ENCODE measurements at places on chromosomes 1 and 21.

DNA sequence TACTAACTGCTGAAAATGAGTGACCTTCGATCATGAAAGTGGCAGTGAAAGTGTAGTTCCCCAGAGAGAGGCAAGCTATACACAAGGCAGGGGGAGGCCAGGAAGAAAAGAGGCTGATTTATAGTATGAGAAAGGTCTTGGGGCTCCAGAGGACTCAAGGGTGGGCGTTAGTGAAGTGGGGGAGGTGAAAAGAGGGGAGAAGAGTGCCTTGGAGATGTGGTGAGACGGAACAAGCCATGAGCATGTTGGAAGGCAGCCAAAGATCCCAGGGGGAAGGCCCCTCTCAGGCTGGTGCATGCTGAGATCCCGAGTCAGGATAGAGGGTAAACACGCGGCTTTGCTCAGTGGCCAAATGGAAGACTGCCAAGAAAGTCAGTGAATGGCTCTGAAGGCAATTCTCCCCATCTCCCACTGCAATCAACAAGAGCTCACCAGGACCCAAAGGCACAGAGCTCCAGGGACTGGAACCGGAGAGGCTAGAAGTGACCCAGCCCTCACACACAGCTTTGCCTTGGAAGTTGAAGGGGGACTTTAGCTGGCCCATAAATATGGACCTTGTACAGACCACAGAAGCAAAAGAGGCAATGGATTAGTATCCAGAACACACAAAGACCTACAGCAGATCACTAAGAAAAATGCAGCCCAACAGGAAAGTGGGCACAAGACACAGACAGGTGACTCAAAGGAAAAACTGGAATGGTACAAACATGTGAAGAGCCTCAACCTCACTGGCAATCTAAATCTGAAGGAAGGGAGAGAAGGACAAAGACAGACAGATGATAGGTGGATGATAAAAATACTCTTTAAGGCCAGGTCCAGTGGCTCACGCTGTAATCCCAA, 49.6 kb downstream of the HSF2BP start:
- no peaks in the 10 kb centered on the region for H3K4me1 ChIP-seq
- H3K27me3 ChIP-seq = no peaks in the 10 kb centered on the region
- H3K36me3 ChIP-seq = no peaks in the 10 kb centered on the region
- H3K4me3 ChIP-seq = no peak overlapping the region
- H3K27ac ChIP-seq = no peak overlapping the region

DNA sequence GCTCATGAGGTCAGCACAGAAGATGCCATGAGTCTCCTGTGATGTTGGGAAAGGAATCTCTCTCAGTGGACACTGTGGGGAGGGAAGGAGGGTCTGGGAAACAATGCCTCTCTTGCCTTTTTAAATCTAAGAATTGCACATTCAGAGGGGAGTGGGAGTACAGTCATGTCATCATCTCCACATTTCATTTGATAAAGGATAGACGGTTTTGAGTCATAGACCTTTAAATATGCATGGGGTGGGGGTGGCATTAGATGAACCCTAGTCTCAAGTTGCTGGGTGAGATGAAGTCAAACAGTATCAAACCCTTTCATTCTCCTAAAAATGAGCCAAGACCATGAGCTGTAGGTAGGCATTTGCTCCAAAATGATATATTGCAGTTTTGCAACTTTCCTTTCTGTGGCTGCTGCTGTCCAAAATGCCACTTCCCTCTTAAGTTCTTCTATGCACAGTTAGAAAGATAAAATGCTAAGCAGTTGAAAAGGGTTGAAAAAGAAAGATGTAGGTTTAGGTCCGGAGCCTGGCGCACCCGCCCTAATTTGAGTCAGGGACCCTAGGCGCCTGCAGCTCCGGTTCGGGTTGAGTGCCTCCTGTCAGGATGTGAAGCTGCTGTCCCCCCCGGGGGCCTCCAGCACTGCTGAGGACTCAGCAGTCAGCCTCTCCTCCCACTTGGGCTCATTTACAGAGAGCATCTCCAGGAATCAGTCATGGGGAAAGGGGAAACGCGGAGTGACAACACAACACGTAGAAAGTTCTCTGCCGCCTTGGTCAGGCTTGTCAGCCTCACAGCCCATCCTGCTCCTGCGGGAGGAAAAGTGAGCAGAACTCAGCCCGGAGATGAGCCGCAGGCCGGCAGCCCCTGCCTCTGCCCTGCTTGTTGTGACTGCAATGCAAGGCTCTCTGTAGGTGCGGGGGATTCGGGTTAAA, 479.3 kb upstream of the RUNX1 start:
- DNase-seq = peak; percentile 7
- no peaks in the 10 kb centered on the region for H3K36me3 ChIP-seq
- H3K27ac ChIP-seq = peak overlapping the region; percentile 76
- H3K27me3 ChIP-seq = no peaks in the 10 kb centered on the region

DNA sequence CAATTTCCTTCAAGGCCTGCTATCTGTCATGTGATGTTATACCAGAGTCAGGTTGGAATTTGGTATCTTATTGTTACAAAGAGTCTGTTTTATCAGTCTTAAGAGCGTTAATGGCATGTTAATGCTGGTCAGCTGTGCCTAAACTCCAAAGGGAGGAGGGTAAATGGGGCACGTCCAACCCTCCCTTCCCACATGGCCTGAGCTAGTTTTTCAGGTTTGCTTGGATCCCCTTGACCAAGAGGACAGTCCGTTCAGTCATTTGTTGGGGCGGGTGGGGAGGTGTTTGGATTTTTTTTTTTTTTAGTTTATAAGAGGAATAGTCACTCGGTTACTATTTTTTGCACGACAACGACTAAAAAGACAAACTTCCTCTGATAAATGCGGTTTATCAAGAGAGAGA, 63.8 kb upstream of the LYST start:
- DNase-seq = no peak
- H3K4me1 ChIP-seq = peaks cover 5% of the 10 kb centered on the region
- H3K27me3 ChIP-seq = no peaks in the 10 kb centered on the region
- H3K27ac ChIP-seq = no peak overlapping the region
- H3K36me3 ChIP-seq = no peaks in the 10 kb centered on the region

- H3K4me3 ChIP-seq = no peak overlapping the region
- no peak for DNase-seq
Observed at GRCh38 chr1:15900662-15901279, 53.3 kb downstream of the SPEN start.

- H3K36me3 ChIP-seq = peaks cover 6% of the 10 kb centered on the region
- peaks cover 64% of the 10 kb centered on the region for H3K4me1 ChIP-seq
- H3K4me3 ChIP-seq = peak overlapping the region; percentile 37
Observed at GRCh38 chr1:25676488-25676887, 59.9 kb downstream of the MAN1C1 start.

DNA sequence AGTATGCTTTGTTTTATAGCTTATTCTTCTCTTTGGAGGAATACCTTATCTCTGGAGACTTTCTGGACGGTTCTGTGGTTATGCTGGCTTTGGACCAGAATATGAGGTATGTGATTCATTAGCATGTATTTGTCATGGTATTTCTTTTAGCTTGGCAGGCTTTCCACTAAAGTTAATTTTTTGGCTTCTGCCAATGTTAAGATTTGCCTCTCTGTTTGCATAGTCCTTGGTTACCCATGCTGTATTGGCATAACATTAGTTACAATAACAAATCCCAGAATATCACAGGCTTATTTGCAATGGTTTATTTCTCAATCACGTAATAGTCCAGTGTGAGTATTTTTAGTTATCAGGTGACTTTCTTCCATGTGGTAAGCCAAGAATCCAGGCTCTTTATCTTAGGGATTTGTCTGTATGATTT, 9.7 kb downstream of the ZMPSTE24 start:
- H3K4me3 ChIP-seq = no peak overlapping the region
- no peak for DNase-seq
- peaks cover 5% of the 10 kb centered on the region for H3K4me1 ChIP-seq
- H3K27ac ChIP-seq = no peak overlapping the region
- no peaks in the 10 kb centered on the region for H3K27me3 ChIP-seq
- peaks cover 82% of the 10 kb centered on the region for H3K36me3 ChIP-seq

DNA sequence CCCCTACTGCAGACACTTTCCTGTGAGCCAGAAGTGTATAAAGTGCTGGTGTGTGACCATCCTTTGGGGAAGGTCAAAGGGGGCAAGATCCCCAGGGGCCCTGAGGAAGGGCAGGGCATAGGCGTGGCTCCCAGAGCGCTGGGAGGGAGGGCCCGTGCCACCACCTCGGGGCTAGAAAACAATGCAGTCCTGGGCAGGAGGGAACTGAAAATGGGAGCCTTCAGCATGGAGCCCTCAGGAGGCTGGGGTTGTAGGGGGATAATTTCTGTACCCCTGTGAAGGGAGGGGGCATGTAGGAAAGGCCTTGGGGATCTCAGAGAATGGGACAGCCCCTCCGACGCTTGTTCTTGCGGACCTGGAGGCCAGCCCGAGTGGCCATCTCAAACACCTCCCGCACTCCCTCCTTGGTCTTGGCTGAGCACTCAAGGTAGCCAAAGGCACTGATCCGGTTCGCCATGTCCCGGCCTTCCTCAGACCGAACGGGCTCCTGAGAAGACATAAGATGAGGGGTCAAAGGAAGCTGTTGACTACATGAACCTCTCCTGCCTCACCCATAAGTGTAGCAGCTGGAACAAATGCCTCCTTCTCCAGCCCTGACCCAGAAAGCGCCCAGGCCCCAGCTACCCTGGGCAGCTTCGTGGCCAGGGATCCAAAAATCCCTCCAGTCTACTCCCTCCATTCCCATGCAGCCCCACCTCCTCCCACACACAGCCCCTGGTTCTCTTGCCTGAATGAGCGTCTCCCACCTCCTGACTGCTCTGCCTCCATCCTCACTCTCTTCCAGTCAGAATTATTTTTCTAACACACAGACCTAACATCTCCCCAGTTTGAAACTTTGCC, 5.5 kb downstream of the RHOC start:
- no peak for DNase-seq
- no peak overlapping the region for H3K4me3 ChIP-seq
- no peak overlapping the region for H3K27ac ChIP-seq

DNA sequence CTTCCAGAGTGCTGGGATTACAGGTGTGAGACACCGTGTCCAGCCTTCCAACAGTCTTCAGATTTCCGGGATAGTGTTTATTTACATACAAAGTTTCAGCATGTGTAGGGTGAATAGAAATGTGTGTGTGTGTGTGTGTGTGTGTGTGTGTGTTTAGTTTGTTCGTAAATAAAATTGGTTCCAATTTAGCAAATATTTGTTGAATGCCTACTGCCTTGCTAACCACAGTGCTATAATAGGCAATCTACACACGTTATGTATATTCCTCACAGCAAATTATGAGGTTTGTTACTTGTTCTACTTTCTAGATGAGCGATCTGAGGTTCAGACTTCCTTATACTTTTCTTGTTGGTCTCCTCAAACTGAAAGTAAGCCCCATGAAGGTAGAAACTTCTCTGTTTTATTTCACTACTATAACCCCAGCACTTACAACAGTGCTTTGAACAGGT, 32.8 kb upstream of the EPS15 start:
- no peaks in the 10 kb centered on the region for H3K36me3 ChIP-seq
- H3K4me1 ChIP-seq = peaks cover 14% of the 10 kb centered on the region
- no peak overlapping the region for H3K4me3 ChIP-seq
- no peak overlapping the region for H3K27ac ChIP-seq
- no peak for DNase-seq

DNA sequence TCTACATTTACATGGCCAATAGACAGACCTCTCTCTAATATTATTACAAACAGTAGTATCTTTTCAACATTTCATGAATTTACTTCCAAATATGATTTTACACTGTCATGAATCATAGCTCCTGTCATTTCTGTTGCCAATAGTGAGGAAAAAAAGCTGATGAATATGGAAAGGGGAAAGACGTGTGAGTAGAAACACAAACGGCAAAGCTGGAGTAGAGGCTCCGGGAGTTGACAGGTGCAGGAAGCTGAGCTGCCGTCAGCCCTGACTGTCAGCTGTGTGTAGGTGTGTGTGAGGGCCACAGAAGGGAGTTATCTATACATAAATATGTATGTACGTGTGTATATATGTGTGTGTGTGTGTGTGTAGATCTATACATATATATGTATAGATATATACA, 416.9 kb downstream of the ZP4 start:
- H3K36me3 ChIP-seq = no peaks in the 10 kb centered on the region
- no peaks in the 10 kb centered on the region for H3K27me3 ChIP-seq
- no peak overlapping the region for H3K27ac ChIP-seq
- no peak for DNase-seq
- no peaks in the 10 kb centered on the region for H3K4me1 ChIP-seq

- H3K36me3 ChIP-seq = no peaks in the 10 kb centered on the region
- no peak overlapping the region for H3K4me3 ChIP-seq
- H3K4me1 ChIP-seq = no peaks in the 10 kb centered on the region
- no peak overlapping the region for H3K27ac ChIP-seq
- no peaks in the 10 kb centered on the region for H3K27me3 ChIP-seq
Observed at GRCh38 chr1:101613546-101613945, 376.7 kb downstream of the S1PR1 start.

GRCh38 chr1:156697481-156697880, 7.9 kb downstream of the CRABP2 start:
- H3K27me3 ChIP-seq = peaks cover 19% of the 10 kb centered on the region
- DNase-seq = no peak
- H3K27ac ChIP-seq = no peak overlapping the region
- H3K4me1 ChIP-seq = peaks cover 9% of the 10 kb centered on the region

DNA sequence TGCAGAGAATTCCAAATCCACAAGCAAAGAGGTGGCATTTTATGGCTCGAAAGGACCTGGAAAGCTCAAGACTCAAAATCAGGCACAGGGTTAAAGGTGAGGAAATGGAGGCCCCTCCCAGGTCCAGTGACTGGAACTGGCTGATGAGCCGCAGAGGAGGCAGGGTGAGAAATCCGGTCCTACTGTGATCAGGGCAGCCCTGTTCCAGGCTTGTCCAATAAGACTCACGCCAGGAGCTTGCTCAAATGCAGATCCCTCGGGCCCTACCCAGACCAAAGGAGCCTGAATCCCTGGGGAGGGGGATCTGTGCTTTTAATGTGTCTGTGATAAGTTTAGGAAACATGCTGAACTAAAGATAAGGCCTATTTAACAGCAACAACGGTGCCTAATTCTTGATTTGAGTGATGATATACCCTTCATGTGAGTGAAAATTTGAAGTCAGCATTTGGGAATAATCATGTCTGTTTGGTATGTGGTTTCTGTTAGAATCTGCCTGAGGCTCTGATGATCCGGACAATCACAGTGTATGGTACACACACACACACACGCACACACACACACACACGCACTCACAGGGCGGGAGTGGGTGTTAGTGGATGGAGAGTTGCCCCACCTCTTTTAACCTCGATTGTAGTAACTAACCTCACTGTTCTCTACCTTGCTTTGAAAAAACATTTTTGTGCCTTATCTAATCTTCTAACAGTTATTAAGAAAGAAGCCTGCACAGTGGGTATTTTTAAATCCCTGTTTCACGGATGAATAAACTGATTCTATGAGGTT, 54.1 kb upstream of the LYST start:
- no peaks in the 10 kb centered on the region for H3K36me3 ChIP-seq
- DNase-seq = no peak
- no peak overlapping the region for H3K27ac ChIP-seq
- no peak overlapping the region for H3K4me3 ChIP-seq

DNA sequence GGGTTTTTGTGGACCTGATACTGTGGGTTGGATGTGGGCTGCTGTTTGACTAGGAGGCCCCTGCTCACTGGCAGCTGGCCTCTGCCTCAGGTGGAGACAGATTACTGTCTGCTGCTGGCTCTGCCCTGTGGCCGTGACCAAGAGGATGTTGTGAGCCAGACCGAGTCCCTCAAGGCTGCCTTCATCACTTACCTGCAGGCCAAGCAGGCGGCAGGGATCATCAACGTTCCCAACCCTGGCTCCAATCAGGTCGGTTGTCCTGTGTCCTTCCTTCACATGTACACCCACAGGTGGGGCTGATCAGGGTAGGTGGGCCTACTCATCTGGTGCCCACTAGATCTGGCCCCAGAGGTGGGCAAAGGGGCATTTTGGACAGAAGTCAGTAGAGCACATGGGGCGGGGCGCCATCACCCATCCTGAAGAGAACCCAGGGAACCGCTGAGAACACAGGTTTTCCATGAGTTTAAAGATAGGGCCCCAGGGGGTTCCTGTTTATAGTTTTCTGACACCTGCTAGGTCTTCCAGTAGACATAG, 37.2 kb downstream of the ZBTB17 start:
- H3K27me3 ChIP-seq = no peaks in the 10 kb centered on the region
- no peaks in the 10 kb centered on the region for H3K4me1 ChIP-seq
- H3K27ac ChIP-seq = no peak overlapping the region
- H3K4me3 ChIP-seq = no peak overlapping the region
- peaks cover 95% of the 10 kb centered on the region for H3K36me3 ChIP-seq

Measured in CD4-positive, alpha-beta T cell (primary cell).